NCI-H1105 treated with DMSO at 0.1 percent for 48 hours (cell line): ENCODE measurements at places on chromosomes 1 and 21.

GRCh38 chr21:17598437-17598836 is 14.3 kb downstream of the BTG3 start:
- DNase-seq, result no peak

- no peak for DNase-seq
These were observed 27.2 kb upstream of the MAN1A2 start for GRCh38 chr1:117339866-117340700.

GRCh38 chr1:91098299-91098906 is 76.6 kb upstream of the ZNF644 start:
- DNase-seq, result no peak

DNA sequence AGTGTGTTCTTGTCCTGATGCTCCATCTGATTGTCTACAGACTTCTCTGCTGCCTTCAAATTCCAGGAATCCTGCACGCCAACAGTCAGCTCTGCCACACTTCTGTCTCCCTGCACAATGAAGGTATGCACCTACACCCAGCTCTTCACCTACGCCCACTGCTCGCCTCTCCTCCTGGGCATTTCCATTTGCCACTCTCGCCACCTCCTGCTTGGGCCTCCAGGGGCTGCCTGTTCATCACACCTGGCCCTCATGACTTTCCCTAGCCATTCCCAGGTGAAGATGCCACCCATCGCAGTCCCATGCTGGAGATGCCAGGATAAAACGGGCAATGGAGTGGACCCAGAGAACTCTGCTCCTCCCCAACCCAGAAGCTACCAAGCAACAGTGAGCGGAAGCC is 96.5 kb upstream of the ATP1A1 start:
- DNase-seq, result no peak

GRCh38 chr1:172845371-172845770 is 186.5 kb downstream of the FASLG start:
- DNase-seq, result no peak

- peak; percentile 76 for DNase-seq
These were observed 73.2 kb upstream of the ABCG1 start for GRCh38 chr21:42145569-42146272.

- DNase-seq, result no peak
These were observed 118.6 kb upstream of the KAZN start for GRCh38 chr1:14479865-14480264.

DNA sequence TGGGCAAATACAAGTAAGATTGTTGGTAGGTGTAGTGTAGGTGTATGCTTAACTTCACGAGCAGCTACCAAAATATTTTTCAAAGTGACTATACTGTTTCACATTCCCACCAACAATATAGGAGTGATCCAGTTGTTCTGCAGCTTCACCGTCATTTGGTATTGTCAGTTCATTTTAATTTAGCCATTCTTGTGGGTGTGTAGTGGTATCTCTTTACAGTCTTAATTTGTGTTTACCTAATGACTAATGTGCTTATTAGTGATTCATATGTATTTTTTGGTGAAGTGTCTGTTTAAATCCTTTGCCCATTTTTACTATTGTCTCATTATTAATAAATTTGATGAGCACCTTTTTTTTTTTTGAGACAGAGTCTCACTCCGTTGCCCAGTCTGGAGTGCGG is 35.4 kb downstream of the RCSD1 start:
- DNase-seq, result no peak

GRCh38 chr1:244865028-244865371 is 657 bp upstream of the HNRNPU start:
- peak; percentile 53 for DNase-seq

GRCh38 chr1:219227360-219228057 is 53.8 kb downstream of the LYPLAL1 start:
- no peak for DNase-seq

DNA sequence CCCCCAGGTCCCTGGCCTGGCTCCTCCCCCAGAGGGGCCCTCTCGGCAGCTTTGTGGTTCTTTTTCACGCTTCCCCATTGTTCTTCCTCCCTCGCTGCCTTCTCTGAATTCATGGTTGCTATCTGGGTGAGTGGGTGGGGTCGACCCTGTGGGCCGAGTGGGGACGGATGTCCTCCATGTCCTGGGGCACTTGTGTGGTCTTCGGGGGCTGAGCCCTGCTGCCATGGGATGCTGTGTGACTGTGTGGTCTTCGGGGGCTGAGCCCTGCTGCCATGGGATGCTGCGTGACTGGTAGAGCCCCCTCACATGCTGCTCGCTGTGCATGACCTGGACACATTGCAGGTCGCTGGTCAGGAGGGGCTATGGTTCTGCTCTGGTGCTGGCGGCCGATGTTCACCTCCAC is 21.6 kb upstream of the DIP2A start:
- no peak for DNase-seq

- DNase-seq, result no peak
These were observed 30.4 kb downstream of the RIMS3 start for GRCh38 chr1:40634901-40635655.

DNA sequence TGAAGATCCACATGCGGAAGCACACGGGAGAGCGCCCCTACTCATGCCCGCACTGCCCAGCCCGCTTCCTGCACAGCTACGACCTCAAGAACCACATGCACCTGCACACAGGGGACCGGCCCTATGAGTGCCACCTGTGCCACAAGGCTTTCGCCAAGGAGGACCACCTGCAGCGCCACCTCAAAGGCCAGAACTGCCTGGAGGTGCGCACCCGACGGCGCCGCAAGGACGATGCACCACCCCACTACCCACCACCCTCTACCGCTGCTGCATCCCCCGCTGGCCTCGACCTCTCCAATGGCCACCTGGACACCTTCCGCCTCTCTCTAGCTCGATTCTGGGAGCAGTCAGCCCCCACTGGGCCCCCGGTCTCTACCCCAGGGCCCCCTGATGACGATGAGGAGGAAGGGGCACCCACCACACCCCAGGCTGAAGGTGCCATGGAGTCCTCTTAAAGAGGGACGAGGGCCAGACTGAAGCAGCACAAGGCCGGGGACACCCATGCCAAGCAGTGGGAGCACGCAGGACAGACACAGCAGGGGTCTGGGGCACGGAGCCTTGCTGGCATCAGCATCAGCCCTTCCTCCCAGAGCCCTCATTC is 13.7 kb downstream of the ZBTB7B start:
- no peak for DNase-seq

DNA sequence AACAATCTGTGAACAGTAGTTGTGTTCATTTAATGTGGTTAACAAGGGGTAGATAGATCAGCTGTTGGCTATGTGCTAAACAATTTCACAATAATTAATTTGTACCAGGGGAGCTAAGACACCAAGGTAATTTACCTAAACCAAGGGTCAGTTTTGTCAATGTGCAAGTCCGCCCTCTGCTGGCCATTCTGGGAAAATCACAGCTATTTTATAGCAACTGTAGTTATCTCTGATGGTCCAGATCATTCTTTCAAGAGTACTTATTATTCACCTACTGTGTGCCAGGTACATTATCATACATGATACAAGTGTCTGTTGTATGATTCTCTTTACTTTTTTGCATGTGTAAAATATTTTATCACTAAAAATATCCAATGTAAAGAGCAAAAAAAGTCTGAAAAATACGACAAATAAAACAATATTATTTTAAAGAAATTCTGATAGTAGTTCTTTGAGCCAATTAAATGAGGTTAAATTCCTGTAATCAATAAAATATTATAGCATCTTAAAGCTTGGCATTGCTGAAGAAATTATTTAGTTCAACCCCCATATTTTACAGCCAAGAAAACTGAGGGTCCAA is 312.3 kb upstream of the FAM78B start:
- DNase-seq, result peak; percentile 48

DNA sequence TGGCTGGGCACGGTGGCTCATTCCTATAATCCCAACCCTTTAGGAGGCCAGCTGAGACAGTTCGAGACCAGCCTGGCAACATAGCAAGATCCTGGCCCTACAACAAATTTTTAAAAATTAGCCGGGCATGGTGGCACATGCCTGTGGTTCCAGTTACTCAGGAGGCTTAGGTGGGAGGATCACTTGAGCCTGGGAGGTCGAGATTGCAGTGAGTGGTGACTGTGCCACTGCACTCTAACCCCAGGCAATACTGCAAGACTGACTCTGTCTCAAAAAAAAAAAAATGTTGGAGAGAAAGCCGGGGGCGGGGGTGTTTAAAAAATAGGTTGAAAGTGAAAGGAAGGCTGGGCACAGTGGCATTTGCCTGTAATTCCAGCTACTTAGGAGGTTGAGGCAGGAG is 16.5 kb downstream of the CLDN19 start:
- DNase-seq, result no peak

- no peak for DNase-seq
These were observed 398.1 kb downstream of the MATN1 start for GRCh38 chr1:30325085-30325935.

- no peak for DNase-seq
These were observed 405.4 kb downstream of the PTPRC start for GRCh38 chr1:199044191-199044590.

DNA sequence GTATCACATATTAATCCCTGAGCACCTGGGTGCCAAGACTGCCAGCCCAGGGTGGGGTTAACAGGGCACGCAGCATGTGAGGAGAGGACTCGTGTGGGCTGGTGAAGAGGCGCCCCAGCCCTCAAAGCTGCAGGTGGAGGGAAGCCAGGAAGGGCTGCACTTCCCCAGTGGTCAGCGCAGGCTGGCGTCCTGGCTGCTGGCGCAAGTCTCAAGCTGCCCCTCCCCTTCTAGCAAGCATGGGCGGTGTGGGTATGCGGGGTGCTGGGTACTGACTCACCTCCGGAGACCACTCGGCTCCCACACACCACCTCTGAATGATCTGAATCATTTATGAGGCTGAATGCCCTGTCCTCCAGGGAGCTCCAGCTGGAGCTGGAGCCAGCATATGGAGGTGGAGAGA is 44.0 kb downstream of the EIF2D start:
- no peak for DNase-seq

- no peak for DNase-seq
These were observed 25.4 kb downstream of the MAP10 start for GRCh38 chr1:232830661-232831060.

DNA sequence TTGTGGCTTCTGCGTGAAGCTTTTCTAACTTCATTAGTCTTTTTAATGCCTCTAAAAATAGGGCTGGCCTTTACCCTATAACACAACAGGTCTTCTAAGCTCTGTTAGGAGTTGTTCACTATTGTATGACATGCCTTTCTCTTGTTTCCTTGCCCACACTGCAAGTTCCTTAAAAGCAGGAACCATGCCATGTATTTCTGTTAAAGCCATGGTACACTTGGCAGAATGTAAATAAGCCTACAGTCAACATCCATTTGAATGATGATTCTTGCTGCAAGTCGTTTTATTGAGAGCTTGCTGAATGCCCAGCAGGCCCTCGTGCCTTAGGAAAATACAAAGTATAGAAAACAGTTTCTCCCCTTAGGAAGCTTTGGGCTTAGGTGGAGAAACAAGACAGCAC is 214.6 kb downstream of the DUSP10 start:
- DNase-seq, result no peak

GRCh38 chr1:6634371-6635052 is 9.8 kb downstream of the THAP3 start:
- peak; percentile 9 for DNase-seq

GRCh38 chr1:103084181-103084580 is 24.1 kb downstream of the COL11A1 start:
- no peak for DNase-seq

- DNase-seq, result no peak
These were observed 511.2 kb downstream of the USP25 start for GRCh38 chr21:16241016-16241415.

- no peak for DNase-seq
These were observed 37.9 kb downstream of the RAB3B start for GRCh38 chr1:51952638-51953037.

- DNase-seq, result no peak
These were observed 2.8 kb upstream of the TFF2 start for GRCh38 chr21:42353623-42354022.

GRCh38 chr1:156766298-156767100 is 836 bp upstream of the PRCC start:
- peak; percentile 38 for DNase-seq

DNA sequence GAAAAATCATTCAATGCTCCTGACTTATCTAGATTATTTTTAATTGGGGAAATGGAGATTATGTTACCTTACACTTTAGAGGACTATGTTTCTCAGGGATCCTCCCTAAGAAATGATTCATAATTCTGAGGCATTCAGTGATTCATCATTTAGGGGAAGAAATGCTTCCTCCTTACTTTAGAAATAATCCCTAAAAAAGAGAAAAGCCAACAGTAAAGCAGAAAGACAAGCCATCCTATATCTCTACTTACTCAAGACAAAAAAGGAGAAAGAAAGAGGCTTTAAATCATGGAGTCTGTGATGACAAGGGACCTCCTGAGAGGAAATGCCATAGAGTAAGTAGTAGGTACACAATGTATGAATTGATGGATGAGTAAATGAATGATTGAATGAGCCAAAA is 137.0 kb downstream of the BRINP2 start:
- no peak for DNase-seq

GRCh38 chr1:52674497-52675384 is 23.4 kb downstream of the COA7 start:
- no peak for DNase-seq

GRCh38 chr1:175877939-175878737 is 134.7 kb upstream of the TNR start:
- DNase-seq, result no peak

DNA sequence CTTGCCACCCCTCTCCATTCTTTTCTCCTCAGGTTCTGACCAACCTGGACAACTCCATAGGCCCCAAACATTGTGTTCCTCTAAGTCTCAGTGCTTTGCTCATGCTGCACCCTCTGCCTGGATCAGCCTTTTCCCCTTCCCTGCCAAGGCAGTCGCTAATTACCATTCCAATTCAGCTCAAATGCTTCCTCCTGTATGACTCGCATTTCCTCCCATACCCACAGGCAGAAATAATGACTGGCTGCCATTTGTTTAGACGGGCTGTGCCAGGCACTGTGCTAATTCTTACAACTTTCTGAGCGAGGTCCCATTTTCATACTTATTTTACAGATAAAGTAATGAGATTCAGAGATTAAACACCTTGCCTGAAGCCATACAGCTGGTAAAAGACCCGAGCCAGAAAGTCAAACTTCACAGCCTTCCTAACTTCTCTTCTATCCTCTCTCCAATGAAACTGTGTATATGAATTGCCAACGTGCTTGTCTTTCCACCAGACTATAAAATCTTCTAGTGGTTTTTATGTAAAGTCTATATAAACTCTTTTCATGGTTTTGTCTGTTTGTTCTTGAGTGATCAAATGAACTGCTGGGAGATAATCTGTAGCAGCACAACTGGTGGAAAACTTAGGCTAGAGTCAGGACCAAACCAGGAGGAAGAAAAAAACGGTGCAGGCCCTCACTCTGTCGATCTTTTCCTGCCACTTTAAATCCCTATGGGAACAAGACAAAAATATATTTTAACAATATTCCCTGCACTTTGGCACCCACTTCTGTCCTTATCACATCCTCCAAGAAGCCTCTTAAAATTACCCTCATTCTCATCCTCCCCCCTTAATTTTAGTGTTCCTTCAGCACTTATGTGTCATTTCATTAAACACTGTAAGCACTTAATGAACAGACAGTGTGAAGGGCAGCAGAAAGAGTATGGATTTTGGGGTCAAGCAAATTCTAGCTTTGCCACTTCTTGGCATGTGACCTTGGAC is 33.7 kb downstream of the RAB3B start:
- peak; percentile 62 for DNase-seq

DNA sequence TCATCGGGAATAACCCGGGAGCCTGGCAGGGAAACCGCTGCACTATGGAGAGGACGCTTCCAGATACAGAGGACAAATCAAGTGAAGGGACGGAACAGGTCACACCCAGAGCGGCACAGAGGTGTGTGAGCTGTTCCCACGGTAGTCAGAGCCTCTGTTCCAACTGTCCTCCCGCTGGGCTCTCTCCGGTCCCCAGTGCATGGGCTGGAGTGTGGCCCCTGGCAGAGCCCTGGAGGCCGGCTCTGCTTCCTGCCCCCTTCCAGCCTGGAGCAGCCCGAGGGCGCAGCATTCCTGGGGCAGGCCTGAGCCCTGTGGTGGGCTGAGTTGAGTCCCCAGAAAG is 11.9 kb upstream of the ZBTB21 start:
- DNase-seq, result no peak
